Right cardiac atrium (tissue), 5 donors: ENCODE measurements at places on chromosomes 3 and 15. TPM values are rescaled to one million over a fixed set of nuclear protein-coding genes. Genes with fewer than 3 reads are reported as not detected.

DNA sequence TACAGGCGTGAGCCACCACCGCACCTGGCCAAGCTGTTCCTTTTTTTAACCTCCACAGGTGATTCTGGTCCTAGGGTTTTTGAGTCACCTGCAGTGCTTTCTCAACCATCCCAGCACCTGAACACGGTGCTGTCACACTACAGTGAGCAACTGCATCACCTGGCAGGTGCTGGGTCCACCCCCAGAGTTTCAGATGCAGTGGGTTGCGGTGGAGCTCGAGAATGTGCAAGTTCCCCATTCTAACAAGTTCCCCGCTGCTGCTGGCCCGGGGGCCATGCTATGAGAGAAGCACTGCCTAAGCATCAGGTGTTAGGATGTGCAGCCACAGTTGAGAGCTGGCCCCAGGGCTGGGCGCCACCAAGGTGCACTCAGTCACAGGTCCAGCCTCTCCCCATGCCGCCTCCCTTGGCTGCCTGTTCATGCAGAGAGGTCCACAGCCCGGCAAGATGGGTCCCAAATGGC lies 18.0 kb downstream of the ISG20 start:
- no peak for DNase-seq

GRCh38 chr3:172356427-172356826 lies 91.8 kb downstream of the GHSR start:
- no peak for DNase-seq

DNA sequence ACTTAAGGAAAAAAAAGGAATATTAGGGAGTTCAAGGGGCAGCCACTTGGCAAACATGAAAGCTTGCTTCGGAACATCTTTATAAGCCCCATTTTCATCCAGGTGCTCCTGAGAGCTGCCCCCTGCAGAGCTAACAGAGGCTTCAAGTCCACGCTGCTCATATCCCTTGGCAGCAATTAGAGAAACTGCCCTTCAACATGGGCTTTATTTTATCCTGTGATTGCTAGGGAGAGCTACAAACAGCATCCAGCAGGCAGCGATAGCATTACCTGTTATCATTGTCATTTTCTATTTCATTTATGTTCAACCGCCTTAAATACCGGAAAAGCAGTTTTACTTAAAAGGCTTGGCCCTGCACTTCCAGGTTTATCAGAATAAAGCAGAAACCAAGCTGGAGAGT lies 68.4 kb upstream of the MCTP2 start:
- DNase-seq, result no peak

DNA sequence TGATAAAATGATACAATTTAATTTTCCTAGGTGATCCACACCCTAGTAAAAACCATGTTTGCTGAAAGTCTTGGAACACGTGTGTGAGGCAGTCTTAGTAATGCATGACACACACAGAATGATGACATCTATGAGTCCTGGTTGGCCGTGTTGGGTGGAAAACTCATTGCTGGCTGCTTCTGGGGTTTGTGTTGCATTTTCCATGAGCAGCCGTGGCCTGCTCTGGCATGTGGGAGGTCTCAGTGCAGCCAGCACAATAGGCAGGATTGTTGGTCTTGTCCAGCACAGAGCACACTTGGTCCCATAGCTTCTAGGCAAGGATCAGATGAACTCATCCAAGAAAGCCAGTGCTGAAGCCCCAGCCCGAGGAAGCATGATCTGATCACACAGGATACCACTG lies 172.8 kb upstream of the UBE3A start:
- no peak for DNase-seq

The P2RY1 gene
- 4.1 TPM for total RNA-seq
